ENCODE measurements at places on chromosomes 5 and 9. TPM values are rescaled to one million over a fixed set of nuclear protein-coding genes. Genes with fewer than 3 reads are reported as not detected.

The WDR31 gene
- 1.8 TPM for total RNA-seq

The CDC20B gene
- not detected for total RNA-seq

The CLK4 gene
- total RNA-seq = 36.0 TPM

The CARD6 gene
- 8.6 TPM for total RNA-seq

GRCh38 chr5:147359101-147359500 lies 124.3 kb downstream of the STK32A start:
- no peaks in the 10 kb centered on the region for H3K4me1 ChIP-seq
- no peak overlapping the region for H3K4me3 ChIP-seq
- no peak overlapping the region for H3K27ac ChIP-seq
- DNase-seq = no peak
- H3K36me3 ChIP-seq = no peaks in the 10 kb centered on the region
- H3K27me3 ChIP-seq = no peaks in the 10 kb centered on the region

GRCh38 chr5:10974850-10975249 lies 213.8 kb upstream of the DAP start:
- H3K27me3 ChIP-seq = no peaks in the 10 kb centered on the region
- no peaks in the 10 kb centered on the region for H3K4me1 ChIP-seq
- no peak for DNase-seq
- no peaks in the 10 kb centered on the region for H3K36me3 ChIP-seq
- H3K4me3 ChIP-seq = no peak overlapping the region

- no peak overlapping the region for H3K4me3 ChIP-seq
- no peaks in the 10 kb centered on the region for H3K4me1 ChIP-seq
- no peaks in the 10 kb centered on the region for H3K36me3 ChIP-seq
- H3K27ac ChIP-seq = no peak overlapping the region
- no peak for DNase-seq
Observed at GRCh38 chr5:111697215-111697614, 59.8 kb downstream of the NREP start.

GRCh38 chr5:176716320-176716719 lies 69.0 kb downstream of the TSPAN17 start:
- no peaks in the 10 kb centered on the region for H3K4me1 ChIP-seq
- no peaks in the 10 kb centered on the region for H3K36me3 ChIP-seq
- DNase-seq = no peak
- H3K4me3 ChIP-seq = no peak overlapping the region
- no peak overlapping the region for H3K27ac ChIP-seq
- peaks cover 26% of the 10 kb centered on the region for H3K27me3 ChIP-seq

Data from sigmoid colon (tissue), 7 donors.